ENCODE measurements at places on chromosomes 1 and 21.

DNA sequence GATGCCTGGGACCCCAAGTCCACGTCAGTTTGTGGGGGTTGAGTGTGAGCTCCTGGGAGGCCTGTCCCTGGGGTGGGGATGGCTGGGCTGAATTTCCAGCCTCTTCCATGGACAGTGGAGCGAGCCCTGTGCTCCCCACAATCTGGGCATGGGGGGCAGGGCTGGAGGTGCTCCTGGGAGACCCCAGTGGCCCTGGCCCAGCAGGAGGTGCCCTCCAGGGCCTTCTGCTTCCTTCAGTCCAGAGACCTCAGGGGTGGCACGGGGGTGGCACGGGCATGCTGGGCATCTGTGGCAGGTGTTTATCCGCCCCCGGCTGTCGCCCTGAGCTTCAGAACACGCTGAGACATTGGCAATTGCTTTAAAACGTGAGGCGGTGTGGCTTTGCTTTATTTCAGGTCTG lies 40.9 kb downstream of the MORN1 start:
- no peak for DNase-seq

DNA sequence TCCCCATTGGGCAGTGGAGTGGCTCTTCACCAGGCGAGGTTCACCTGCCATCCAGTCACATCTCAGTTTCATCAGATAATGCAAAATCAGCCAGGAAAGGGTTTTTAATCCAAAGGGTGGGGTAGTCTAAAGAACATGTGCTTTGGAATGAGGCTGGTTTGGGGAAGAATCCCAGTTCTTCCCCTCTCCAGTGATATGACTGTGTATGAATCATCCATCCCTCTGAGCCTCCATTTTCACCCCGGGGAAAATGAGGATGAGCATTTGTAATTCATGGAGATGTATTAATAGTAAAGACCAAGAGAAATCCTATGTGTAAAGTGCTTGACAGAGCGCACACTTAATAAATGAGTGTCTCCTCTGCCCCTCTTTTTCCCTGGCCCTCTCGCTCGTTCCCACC lies 215.1 kb upstream of the FGGY start:
- DNase-seq = no peak

- DNase-seq = no peak
These were observed 92.1 kb upstream of the IPO9 start for GRCh38 chr1:201736707-201737320.

- DNase-seq = no peak
These were observed at the start of gene SKI for GRCh38 chr1:2228157-2228594. SKI (plus strand) TSS chr1:2228319; CDS start chr1:2228767, 448 bp downstream.

GRCh38 chr1:40732756-40733301 lies 41.3 kb downstream of the NFYC start:
- DNase-seq = no peak
